Stimulated activated CD8-positive, alpha-beta memory T cell treated with anti-CD3 and anti-CD28 coated beads, Interleukin-4, amount 100 ng/mL, for 4 hours (primary cell): ENCODE measurements at places on chromosomes 2 and 18.

- DNase-seq: no peak
Observed at GRCh38 chr2:230692760-230693159, 19.9 kb upstream of the CAB39 start.

DNA sequence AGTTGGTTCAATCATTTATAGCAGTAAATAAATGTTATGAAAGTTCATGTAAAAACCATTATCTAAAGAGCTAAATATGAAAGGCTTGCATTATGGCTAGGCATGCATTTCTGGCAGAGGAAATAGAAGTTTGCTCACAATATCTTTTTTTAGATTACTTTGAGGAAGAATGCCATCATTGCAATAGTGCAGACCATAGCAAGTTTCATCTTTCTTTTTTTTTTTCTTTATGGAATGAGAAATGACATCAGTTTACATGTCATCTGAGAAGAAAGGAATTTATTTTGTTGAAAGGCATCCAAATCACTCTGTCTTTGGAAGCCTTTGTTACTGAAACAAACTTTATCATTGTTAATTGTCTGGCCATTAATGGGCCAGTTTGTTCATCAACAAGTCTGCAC, 74.5 kb upstream of the NCKAP5 start:
- DNase-seq: no peak

- DNase-seq: no peak
Observed at GRCh38 chr2:100980046-100980445, 22.0 kb upstream of the RPL31 start.

DNA sequence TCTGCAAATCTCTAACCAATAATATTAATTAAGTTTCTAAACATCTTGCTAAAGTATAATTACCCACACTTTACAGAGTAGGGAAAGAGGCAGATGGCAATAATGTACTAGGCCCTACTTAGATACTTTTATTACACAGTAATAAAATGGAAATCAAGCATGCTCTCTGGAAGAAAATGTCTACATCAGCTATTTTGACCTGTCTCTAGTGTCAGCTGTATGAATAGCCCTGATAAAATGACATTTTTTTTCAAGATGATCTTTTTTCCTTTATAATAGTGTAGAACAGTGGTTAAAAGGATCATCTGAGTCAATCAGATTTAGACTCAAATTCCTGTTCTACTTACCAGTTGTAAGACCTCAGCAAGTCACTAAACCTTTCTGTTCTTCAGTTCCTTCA, 397.3 kb downstream of the GRB14 start:
- no peak for DNase-seq

GRCh38 chr18:35477497-35477896, 20.3 kb downstream of the INO80C start:
- DNase-seq: no peak

DNA sequence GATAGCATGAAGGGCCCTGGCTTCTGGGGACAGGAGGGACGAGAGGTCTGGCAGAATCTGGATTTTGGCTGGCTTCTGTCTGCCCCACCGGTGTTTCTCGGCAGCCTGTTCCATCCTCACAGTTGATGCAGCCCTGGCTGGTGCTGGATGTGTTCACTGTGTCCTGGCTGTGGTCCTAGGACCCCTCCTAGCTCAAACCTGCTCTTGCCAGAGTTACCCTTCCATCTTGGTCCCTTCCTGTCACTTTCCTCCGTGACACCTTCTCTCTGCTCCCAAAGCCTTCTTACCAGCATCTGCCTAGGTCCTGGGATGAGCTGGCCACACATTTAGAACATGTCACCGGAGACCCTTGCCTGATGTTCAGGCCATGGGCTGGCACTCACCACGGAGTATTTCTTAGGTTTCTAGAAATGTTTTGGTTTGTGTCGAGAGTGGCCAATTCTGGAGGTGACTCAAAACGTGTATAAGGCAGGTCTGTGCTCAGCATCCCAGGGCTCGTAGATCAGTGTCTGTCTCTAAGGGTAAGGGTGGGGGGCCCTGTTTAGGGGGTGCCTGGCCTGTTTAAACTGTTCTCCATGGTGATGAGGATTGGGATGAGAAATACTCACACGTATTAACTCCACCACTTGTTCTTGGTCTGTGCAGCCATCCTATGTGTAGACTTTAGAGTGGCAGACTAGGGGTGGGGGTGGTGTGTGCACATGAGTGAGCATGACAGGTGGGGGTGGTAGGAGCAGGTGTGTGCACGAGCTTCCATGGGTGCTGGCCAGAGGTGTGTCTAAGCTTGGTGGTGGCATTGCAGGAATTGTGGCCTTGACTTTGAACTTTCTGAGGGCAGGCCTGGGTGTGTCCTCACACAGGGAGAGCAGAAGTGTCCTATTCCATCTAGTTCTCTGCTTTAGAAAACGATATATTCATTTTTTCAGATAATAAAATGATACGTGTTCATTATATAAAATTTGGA, 162.7 kb downstream of the DYSF start:
- DNase-seq: no peak

GRCh38 chr2:43766006-43766405, 7.8 kb upstream of the DYNC2LI1 start:
- no peak for DNase-seq

DNA sequence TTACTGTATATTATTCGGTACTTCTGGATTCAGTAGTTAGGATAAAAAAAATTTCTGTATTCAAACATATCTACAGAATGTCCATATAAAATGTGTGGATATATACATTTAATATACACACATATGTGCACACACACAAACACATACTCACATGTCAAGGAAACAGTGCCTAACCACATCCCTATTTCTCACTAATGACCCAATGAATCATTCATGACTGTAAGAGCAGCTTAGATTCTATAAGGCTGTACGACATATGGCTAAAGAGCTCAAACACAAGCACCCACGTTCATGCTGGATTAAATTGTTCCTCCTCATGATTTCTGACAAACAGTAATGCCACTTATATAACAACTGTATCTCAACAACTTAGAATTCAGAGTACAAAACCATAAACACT, 457.3 kb downstream of the ADCYAP1 start:
- DNase-seq: no peak
